ENCODE measurements at places on chromosomes 5 and 9.

- DNase-seq = peak; percentile 90
Observed at GRCh38 chr5:56951946-56952691, at the start of gene MIER3. Gene MIER3 (minus strand): TSS chr5:56952123. CDS start chr5:56952102, 21 bp downstream.

- DNase-seq = no peak
Observed at GRCh38 chr9:124132671-124133147, 121.1 kb downstream of the LHX2 start.

- no peak for DNase-seq
Observed at GRCh38 chr5:160458806-160459800, 37.4 kb downstream of the PTTG1 start.

- DNase-seq = no peak
Observed at GRCh38 chr5:19208397-19208796, 779.6 kb downstream of the CDH18 start.

GRCh38 chr5:169531631-169532030, 51.9 kb upstream of the SPDL1 start:
- DNase-seq = no peak

DNA sequence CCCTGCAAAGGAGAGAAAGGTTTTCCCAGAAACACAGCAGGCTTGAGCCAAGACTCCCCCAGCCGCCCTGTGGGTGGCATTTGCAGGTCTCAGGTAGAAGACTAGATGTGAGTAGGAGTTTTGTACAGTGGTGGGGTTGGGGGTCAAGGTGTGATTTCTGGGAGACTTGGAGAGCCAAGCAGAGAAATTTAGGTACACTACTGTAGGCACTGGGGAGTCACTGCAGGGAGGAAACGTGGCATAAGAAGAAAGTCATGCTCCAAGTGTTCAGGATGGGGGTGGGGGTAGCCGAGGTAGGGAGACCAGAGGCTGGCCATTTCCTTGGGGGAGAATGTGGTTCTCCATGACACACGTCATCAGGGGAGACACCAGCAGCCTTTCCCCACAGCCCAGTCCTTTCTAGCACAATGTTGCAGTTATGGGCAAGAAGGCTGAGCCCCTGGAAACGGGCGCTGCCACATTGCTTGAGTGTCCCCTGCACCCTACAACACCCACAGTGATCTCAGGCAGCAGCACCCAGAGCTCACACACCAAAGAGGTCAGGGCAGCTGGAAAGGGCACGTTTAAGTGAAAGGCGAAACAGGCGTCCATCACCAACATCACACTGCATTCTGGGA, 210.5 kb downstream of the FSTL4 start:
- no peak for DNase-seq

GRCh38 chr9:127525401-127526188, 74.3 kb downstream of the LRSAM1 start:
- DNase-seq = no peak

GRCh38 chr9:114936581-114936980, 6.2 kb upstream of the TNFSF8 start:
- no peak for DNase-seq

GRCh38 chr5:156552855-156553358, 225.9 kb downstream of the SGCD start:
- no peak for DNase-seq

GRCh38 chr9:93306579-93307091, 122.7 kb downstream of the WNK2 start:
- no peak for DNase-seq

DNA sequence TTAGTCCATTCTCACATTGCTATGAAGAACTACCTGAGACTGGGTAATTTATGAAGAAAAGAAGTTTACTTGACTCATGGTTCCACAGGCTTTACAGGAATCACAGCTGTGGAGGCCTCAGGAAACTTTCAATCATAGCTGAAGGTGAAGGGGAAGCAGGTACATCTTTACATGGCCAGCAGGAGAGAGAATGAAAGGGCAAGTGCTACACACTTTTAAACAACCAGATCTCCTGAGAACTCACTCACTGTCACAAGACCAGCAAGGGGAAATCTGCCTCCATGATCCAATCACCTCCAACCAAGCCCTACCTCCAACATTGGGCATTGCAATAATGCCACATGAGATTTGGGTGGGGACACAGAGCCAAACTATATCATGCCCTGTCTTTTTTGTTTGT, 3.5 kb upstream of the LCN6 start:
- no peak for DNase-seq

GRCh38 chr5:150458802-150459557, 9.4 kb upstream of the RPS14 start:
- DNase-seq = peak; percentile 82

- DNase-seq = no peak
Observed at GRCh38 chr9:94805585-94805984, 79.1 kb downstream of the AOPEP start.

DNA sequence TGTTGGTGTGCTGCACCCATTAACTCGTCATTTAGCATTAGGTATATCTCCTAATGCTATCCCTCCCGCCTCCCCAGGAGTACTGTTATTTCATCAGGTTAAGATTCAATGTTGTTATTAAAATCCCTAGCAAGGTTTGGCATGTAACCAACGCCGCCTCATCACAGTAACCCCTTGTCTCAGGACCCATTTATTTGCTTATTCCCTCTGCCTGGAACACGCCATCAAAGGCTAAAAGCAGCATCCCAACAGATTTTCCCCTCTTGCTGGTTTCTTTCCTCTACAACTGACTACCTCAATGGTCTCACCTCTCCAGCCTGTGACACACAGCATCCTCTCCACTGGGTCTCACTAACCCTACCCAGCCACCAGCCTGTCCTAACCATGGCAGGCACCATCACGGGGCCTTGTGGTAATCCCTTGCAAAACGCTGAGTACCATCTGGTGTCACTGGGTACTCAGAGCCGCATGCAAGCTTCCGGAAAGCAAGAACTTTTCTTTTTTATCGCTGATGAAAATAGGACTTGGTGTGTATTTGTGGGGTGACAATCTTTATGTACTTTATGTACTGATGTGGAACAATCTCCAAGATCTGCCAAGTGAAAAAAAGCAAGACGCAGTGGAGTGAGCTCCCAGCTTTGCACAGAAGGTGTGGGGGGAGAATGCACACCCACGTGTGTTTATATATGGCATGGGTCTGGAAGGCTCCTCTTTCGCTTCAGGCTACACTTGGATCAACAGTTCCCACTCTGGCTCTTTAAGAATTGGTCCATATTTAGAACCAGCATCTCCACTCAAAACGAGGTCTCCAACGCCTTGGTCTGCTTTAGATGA, 6.1 kb downstream of the RPS14 start:
- no peak for DNase-seq

DNA sequence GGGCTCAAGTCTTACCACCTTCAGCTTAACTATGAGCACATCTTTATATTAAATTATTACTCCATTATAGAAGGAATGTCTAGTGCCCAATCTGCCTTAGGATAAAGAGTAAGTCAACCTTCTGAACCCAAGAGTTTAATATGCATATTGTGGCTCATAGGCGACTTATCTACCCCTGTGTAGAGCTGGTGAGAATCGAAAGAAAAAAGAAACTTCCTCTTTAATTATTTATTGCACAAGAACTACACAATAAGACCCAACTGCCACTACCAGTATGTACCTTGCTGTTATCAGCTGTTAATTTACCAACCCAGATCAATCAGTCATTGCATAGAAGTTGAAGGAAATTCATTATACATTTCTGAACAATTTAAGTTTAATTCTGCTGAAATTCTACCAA, 329.1 kb upstream of the SLC24A2 start:
- DNase-seq = no peak

DNA sequence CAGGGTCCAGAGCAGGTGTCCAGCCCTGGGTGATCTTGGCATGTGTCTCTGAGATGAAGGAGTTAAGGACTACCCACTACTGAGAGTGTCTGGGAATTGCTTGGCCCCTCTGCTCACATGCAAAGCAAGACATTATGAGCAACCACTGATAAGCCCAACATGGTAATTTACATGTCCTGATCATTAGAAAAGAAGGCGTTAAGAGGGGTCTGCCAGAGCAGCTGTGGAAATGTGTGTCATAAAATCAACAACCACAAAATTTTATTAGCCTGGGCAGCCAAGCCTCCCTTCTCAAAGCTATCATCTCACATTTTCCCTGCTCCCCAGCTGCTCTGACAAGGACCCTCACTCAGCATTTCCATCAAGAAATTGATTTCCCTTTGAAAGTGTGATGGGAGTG, 351.0 kb downstream of the SPOCK1 start:
- no peak for DNase-seq

GRCh38 chr5:478369-478981, 35.5 kb downstream of the EXOC3 start:
- no peak for DNase-seq
